ENCODE measurements at places on chromosomes 13 and 19.
A peak's percentile ranks its signal among the peaks of the same experiment; 100 is the strongest.

GRCh38 chr13:34338102-34338501, 520.2 kb downstream of the RFC3 start:
- DNase-seq = no peak

GRCh38 chr19:35353635-35354034, 4.6 kb upstream of the FFAR3 start:
- DNase-seq = no peak

- DNase-seq = no peak
These were observed 39.3 kb downstream of the CEACAM1 start for GRCh38 chr19:42488783-42489521.

DNA sequence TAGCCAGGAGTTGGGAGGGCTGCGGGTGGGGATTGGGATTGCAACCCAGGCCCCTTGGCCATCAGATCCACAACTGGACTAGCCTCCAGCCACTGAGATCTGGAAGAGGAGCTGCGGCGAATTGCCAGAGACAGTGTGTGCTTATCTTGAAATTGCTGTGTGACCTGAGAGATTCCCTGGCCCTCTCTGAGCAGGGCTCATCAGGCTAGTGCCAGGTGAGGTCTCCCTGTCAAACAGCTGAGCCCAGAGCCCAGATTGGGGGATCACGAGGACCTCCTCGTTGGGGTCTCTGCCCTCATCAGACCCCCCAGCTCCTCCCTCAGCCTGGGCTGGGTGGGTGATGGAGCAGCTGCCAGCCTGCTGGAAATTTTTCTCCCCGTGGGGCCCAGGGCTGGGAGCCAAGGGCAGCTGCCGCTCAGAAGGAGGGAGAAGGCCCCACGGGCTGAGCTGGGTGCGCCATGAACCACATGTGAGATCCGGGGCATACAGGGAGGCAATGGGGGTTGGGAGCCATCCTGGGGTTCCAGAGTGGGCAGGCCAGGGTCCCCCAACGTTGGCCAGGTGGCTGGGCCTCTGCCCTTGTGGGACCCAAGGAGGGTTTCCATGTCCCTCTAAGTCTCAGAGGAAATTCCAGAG, 7.2 kb downstream of the FUT5 start:
- DNase-seq = no peak

DNA sequence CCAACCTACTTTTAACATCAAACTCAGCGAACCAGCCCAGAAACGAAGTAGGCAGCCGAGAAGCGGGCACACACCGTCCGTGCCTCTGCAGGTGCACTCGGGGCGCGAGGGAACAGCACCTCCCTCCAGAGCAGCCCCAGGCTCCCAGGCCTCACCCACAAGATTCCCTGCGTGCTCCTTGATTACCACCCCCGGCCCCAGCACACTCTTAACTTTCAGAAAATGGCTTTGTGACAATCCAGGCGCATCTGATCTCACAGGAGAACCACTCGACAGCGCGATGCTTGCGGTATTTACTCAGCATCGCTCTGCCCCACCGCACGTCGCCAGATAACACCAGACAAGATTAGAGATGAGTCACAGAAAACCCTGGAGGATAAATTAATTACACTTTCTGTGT, 134.9 kb upstream of the SPACA7 start:
- DNase-seq = no peak

DNA sequence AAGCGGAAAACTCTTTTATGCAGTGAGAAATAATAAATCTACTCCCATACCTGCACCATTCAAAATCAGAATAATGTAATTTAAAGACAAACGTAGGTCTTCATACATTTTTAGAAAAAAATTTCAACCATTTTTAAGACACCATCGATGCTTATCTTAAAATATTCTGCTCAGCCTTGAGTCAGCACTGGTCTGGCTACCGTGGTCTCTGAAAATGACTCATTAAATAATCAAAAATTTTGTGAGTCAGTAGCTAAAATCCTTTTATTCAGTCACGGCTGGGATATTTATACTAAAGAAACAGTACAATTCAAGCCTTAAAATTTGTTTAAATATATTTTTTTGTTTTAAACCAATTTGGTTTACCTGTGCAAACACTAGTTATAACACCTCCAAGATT, 2862.8 kb upstream of the PCDH20 start:
- DNase-seq = peak; percentile 4

- peak; percentile 94 for DNase-seq
These were observed 5.8 kb downstream of the MLLT1 start for GRCh38 chr19:6273701-6274601.

- no peak for DNase-seq
These were observed 34.4 kb upstream of the ZNF562 start for GRCh38 chr19:9709305-9709704.

GRCh38 chr13:43522788-43523187, 264.0 kb downstream of the ENOX1 start:
- no peak for DNase-seq

GRCh38 chr19:31890230-31890629, 455.2 kb upstream of the ZNF507 start:
- no peak for DNase-seq

DNA sequence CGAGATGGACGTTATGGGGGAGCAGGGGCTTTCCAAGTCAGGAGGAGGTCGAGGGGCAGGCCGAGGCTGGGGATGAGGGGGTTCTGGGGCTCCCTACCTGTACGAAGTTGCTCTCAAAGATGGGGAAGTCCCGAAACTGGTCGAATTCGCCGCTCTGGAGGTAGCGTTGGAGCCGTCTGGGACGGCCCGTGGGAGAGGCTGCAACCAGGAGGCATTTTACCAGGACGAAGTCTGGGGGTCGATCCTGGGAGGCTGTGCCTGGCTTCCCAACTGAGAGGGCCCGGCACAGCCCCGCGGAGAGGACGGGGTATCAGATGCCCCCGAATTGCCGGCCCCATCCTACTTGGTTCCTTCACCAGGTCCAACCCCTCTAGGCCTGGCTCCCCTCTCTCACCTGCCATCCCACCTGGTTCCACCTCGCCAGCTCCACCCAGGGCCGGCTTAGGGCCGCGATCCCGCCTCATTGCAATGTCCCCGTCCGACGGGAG, 527 bp upstream of the EMC10 start:
- no peak for DNase-seq
